ENCODE measurements at places on chromosomes 7 and 10.

DNA sequence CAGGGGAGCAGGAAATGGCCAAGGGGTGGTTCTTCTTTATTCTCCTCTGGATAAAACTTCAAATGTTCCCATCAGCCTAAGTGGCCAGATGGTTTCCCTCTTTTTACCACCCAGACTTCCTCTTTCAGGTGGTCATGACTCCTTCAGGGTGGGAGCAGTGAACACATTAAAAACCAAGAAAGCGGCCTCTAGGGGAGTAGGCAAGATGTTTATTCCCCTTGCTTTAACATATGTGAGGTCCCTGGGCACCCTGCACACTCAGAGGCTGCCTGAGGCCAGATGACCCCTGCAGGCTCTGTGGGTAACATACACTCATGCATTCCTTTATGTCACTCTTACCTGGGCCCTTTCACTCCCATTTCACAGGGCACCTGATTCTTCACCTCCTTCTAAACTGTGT is 357.4 kb downstream of the ABCA13 start:
- no peak for ATAC-seq

DNA sequence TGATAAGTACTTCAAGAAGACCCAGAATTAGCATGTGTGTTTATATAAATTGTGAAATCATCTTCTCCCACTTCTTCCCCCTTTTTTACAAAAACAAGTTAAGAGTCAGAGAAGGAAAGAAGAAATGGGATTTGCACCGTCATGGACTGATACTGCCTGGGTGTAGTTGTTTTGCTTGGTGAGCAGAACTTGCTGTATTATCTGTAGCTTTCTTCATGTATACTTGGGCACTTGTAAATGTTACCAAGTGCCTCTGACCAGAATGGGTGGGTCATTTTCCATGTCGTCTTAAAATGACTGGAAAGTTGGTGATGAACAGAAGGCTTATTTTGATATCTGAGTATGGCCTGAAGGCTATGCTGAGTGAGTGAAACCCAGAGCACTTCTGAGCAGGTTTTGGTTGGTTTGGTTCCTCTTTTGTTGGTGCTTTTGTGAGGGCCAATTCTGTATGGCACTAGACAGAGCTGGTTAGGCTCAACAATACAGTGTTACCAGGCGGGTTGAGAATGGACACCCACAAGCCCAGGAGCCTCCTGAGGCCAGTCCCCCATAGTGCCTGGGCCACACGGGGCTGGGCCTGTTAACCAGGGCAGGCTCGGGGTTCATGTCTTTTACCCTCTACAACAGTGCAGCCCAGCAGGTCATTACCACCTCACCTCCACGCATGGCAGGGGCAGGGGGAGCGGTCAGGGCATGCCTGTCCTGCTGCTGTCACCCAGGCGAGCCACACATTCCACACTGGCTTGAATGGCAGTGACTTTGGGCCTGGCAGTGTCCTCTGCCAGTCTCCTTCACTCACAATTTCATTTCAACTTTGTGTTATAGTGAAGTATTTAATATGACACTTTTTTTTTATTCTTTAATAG is 115.1 kb downstream of the CCNY start:
- no peak for ATAC-seq

DNA sequence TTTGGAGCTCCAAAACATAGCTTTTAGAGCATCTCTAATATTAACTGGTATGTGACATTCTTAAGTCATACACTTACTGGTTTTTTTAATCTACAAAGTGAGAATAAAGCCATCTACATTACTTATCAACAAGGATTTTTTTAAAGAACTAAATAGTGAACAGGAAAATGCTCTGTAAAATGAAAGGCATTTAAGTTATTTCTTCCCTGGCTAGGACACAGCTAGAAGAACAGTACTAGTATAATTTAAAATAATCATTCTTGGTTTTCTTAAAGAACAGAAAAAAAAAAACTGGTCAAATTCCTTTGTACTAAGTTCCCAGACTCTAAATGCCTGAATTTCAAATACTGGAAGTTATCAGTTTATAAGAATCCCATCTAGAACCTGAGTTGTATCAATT is 139.5 kb downstream of the SRPK2 start:
- no peak for ATAC-seq

DNA sequence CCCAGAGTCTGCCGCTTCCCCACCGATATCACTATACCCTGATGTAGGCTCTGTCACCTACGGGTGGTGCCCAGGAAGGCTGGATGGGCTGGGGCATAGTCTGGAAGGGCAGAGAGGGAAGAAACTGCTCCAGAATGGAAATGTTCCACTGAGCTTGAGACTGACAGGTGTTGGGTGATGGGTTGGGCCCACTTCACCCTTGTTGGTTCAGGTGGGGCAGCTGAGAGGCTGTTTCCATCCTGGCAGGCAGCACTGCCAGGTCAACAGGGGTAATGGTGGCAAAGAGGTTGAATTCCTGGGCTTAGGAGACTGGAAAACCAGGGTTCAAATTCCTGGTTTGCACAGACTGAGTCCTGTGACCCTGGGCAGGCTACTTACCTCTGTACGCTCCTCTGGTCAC is 28.5 kb upstream of the FRAT2 start:
- ATAC-seq = no peak

DNA sequence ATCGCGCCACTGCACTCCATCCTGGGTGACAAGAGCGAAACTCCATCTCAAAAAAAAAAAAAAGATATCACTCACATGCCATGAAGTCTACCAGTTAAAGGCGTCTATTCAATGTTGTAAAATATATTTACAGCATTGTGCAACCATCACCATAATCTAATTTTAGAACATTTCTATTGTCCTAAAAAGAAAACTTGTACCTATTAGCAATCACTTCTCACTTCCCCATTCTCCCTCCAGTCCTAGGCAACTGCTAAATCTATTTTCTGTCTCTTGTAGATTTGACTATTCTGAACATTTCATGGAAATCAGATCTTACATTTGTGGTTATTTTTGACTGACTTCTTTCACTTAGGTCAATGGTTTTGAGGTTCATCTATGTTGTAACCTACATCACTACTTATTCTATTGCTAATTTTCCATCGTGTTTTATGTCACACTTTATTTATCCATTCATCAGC is 25.2 kb upstream of the OTUD1 start:
- no peak for ATAC-seq

DNA sequence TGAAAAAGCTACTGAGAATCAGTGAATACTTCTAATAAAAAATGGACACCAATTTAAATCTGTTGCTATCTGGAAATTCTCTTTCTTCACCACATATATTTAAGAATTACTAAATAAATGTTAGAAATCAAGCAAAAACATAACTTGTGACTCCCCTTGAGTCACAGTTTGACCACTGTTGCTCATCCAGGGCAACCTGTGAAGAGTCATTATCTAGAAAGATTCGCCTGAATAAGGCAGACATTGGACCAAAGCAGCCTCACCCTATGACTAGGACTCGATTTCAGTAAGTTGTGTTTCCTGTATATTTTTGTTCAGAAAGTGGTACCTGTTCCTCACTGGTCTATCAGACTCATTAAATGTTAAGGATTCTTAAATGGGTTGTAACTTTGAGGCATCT is 572.4 kb downstream of the ATRNL1 start:
- ATAC-seq = no peak

- no peak for ATAC-seq
Measured at GRCh38 chr7:112383671-112384417, 66.4 kb upstream of the IFRD1 start.

- no peak for ATAC-seq
Measured at GRCh38 chr7:154914996-154915380, 87.9 kb downstream of the PAXIP1 start.

DNA sequence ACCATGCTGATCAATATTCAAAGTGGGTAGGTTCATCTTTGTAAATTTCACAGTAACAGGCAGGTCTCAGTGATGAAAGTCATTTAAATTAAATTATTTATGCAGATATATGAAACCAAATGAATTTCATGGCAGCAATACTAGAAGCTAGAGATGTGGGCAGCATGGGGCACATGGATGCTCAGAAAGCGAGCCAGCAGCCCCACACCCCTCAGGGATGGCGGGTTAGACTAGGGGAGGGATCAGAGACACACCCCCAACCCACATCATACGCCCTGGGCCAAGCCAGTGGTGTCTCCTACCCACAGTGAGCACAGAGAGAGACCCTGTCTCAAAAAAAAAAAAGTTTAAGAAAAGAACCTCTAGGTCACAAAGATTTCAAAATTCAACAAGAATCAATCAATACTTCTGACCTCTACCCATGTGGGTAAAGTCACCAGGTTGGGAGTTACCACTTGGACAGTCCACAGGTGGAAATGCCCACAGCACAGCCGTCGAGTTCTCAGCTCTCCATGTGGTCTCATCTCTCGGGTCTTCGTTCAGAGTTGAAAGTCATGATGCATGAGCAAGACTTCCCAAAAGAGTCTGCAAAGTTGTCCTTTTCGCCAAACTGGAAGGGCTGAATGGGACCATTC is 79.3 kb upstream of the PPP2R2D start:
- ATAC-seq = no peak

DNA sequence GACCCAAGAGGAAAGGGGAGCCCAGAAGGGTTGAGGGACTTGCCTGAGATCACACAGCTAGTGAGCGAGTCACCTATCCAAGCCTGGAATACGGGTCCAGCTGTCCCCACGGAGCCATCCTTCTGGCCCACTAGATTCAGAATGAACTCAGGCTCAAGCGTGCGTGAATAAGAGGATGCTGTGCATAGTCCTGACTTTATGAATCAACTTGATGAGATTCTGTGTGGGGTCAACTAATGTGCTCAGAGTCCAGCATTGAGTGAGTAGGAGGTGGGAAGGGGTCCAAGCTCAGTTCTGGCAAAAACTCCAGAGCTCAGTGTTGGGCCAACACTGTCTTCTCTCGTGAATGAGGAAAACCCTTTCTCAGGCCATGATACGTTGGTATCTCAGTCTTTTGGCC is 41.4 kb downstream of the CAMK1D start:
- no peak for ATAC-seq

GRCh38 chr10:17787087-17787961 is 21.8 kb upstream of the MRC1 start:
- peak; percentile 81 for ATAC-seq

GRCh38 chr10:123512901-123513775 is 153.0 kb upstream of the GPR26 start:
- ATAC-seq = no peak

DNA sequence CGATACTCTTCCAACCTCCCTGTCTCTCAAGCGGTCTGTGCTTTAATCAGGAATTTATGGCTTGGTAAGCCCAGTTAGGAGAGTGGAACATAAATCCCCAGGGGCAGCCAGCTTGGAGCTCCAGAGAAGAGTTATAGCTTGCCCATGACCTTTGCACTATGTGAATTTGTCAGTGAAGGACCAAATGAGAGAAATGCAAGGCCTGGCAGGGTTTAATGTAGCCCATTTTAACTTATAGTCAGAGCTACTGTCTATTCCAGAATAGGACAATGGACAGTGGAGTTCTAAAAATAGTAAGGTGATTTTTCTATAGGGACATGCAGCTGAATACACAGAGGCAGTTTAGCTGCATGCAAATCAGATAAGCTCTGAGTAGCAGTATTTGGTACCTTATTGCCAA is 142.6 kb upstream of the CAV2 start:
- no peak for ATAC-seq

Measured in esophagus mucosa (tissue), 1 donor.